ENCODE measurements at places on chromosomes 4 and X.

- no peak for DNase-seq
Measured at GRCh38 chr4:187715466-187715865, 280.1 kb upstream of the ZFP42 start.

DNA sequence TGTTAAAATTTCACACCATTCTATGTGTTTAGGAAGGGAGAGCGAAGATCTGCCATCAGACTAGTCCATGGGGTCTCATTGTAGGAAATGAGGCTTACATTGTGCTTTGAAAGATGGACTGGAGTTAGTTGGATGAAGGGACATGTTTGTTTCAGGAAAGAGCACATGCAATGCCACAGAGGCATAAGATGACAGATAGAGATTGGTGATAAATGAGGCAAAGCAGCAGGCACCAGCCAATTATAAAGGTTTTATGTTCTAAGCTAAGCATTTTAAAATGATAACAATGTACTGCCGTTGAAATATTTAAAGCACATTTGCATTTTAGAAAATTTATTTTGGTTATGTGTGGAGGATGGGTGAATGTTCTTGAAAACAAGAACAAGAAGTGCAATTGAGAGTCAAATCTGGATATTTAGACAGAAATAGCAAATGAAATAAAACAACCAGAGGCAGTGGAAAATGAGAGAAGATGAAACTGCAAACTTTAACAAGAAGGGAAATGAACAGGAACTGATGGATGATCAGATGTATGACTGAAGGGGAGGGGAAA, 957.2 kb downstream of the FSTL5 start:
- DNase-seq = no peak

DNA sequence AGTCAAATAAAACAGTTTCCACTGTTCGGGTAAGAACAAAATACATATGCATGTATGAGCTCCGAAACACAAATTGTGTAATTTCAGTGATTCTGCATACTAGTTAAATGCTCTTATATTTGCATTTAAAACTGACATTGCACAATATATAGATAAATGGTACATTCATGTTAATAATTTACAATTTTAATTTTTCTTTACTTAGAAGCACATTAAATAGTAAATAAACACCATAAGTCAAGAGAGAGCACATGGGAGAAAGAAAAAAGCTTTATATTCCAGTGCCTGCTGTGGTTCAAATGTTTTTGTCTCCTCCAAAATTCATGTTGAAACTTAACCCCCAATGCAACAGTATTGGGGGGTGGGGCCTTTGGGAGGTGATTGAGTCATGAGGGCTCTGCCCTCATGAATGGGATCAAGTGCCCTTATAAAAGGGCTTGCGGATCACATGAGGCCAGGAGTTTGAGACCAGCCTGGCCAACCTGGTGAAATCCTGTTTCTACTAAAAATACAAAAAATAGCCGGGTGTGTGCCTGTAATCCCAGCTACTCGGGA, 322.9 kb downstream of the BCOR start:
- DNase-seq = no peak

DNA sequence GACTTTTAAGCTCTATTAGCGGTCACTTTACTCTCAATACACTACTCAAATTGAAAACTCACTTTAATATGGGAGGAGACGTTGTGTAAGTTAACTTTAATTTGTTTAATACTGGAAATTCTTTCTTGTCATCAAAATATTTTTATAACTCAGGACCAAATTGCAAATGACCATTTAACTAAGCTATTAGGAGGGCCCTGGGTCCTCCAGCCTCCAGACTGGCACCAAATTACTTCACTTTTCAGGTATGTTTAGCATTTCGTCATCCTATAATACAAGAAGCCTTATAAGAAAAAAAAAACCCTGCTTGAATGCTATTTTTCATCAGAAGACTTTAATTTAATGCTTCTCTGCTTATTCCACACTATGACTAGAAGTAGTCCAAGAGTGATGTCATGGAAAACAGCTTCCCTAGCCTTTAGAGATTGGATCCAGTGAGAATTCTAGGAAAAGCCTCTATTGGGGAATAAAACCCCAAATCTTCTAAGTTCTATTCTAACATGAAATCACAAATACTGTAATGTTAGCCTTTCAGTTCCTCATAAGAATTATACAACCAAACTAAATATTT, 6.6 kb downstream of the KLHL15 start:
- DNase-seq = no peak

DNA sequence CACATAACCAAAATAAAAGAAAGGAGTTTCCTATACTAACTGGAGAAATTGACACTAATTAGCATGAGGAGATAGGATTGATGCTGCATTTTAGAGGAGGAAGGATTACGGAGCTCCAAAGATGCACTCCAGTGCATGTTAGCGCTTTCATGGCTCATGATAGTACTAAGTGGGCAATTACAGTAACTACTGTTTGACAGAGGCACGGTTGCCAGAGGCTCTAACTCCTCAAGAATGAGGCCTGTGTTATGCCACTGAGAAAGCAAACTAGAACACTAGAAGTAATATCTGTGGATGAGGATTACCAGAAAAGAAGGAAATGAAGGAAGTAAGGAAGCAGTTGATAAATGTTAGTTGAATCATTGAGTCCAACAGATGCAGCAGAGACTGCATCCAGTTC, 19.6 kb upstream of the PDGFC start:
- DNase-seq = no peak

DNA sequence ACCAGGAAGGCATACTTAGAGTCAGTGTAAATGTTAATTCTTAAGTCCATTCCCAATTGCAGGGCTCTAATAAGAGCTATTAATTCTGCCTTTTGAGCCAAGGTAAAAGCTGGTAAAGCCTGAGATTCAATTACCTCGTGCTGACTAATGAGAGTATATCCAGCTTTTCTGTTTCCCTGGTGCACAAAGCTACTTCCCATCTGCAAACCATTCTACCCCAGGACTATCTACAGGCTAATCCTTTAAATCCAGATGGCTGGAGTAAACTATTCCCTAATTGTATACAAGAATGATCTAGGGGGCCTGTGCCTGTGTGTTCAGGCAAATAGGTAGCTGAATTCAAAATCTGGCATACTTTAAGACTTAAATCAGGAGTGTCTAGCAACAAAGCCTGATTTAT, 365.0 kb downstream of the GPM6A start:
- no peak for DNase-seq

GRCh38 chr4:97457253-97457652, 686.0 kb downstream of the STPG2 start:
- DNase-seq = no peak

GRCh38 chr4:107258359-107258758, 222.2 kb upstream of the DKK2 start:
- no peak for DNase-seq

DNA sequence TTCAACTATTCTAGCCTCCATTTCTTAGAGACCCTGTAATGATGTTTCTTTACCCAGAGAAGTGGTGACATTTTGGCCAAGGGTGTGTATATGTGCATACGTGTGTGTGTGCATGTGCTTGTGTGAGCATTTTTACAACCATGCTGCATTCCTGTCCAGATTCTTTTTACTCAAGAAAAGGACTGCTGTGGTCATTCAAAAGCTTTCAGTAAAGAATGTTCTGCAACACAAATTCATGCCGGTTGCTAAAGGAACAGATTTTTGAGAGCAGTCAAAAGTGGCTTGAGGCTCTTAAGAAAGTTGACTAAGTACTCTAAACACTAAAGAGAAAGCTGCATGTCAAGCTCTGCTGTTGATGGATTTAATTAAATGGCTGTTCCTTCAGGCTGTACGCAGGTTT, 65.0 kb upstream of the FMR1 start:
- no peak for DNase-seq
